ENCODE measurements at places on chromosomes 1 and 21.

DNA sequence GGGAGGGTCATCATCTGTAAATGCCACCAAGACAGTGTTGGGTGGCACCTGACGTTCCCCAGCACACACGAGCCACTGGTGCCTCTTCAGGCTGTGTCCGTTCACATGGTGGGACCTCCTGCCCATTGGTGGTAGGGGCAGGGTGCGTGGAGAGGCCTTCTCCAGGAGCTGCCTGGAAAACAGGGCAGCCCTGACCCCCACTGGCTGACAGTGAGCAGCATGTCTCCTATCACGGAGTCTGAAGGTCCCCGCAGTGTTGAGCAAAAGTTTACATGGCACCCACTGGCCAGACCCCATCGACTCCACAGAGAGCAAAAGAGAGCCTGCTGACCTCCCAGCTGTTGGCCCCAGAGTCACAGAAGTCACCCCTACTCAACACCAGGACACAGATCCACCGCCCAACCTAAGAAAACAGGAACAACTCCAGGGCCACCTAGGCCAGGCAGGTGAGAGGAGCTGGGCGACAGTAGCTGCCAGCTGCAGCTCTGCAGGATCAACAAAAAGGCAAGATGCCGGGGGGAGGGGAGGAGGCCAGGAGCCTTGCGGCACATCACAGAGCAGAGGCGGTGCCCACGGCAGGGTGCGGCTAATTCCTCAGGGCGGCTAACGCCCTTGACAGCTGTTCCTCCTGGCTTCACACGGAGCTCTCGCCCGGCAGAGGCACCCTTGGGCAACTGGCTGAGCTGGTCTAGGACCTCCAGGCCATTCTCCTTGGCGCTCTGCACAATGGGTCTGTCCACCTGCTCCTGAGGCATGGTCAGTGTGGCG, 14.4 kb upstream of the IFI6 start:
- no peak for DNase-seq

GRCh38 chr1:27752360-27752759, 20.7 kb upstream of the STX12 start:
- DNase-seq = no peak

- DNase-seq = no peak
Measured at GRCh38 chr1:56263908-56264307, 315.5 kb downstream of the PLPP3 start.

- no peak for DNase-seq
Measured at GRCh38 chr1:55316947-55317662, 101.9 kb upstream of the USP24 start.

- no peak for DNase-seq
Measured at GRCh38 chr1:229342656-229343569, at the start of gene CCSAP. Gene CCSAP, minus strand, starts transcription at chr1:229343047. Its CDS starts 582 bp downstream, at chr1:229342465.

DNA sequence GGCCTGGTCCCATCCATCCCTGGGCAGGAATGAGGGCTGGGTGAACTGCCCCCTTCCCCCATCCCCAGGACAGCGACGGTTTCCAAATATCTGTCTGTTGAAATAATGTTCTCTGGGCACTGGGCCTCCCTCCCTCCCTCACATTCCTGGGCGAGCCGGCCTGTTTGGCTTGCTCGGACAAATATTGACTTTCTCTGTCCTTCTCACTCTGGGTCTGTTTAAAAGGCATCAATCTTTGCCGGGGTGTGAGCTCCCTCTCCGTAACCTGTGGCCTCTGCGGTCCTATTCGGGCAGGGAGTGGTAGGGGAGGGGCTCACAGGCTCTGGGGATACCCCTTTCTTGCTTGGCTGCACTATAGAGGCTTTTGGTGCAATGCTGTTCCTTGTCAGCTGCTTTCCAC, 40.2 kb downstream of the FOXD2 start:
- no peak for DNase-seq

GRCh38 chr1:156768610-156769295, 1.4 kb downstream of the PRCC start:
- DNase-seq = no peak

DNA sequence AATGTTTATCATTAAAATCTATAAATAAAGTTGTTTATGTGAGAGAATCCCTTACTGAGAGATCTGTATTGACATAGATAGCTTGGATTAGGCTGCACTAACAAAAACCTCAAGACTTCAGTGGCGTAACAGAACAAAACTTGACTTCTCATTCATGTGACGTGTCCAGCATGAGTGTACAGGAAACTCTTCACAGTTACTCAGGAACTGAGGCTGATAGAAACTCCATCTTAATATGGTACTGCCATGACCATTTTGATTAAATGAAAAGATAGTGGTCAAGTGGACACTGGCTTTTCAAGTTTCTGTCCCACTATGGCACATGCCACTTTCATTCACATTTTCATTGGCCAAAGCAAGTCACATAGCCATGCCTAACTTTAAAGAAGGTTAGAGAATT, 3.7 kb downstream of the ST3GAL3 start:
- DNase-seq = no peak

DNA sequence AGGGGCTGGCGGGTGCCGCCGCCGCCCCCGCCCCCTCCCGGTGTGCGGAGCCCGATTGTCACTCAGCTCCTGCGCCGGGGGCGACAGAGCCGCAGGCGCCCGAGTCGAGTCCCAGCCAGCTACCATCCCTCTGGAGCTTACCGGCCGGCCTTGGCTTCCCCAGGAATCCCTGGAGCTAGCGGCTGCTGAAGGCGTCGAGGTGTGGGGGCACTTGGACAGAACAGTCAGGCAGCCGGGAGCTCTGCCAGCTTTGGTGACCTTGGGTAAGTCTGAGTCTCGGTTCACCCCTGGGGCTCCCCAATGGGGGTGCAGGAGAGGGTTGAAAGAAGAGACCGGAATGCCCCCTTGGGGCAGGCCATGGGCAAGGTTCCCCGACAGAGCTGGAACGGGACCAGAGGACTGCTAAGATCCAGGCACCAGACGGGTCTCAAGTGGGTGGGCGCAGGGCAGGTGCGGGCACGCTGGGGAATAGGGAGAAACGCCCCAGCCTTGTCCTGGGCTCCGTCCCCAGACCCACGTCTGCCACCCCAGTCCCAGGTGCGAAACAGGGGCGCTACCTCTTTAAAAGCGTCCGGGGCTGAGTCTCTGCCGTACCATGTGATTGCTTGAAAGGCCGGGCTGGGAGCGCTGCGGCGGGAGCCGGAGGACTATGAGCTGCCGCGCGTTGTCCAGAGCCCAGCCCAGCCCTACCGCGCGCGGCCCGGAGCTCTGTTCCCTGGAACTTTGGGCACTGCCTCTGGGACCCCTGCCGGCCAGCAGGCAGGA, at the start of gene ADORA1:
ADORA1 (plus strand) TSS at position 61 of the 765 bp plus-strand sequence. CDS start 1,116 bp downstream, outside the sequence.
- DNase-seq = no peak

Measured in GM12878 (cell line).